ENCODE measurements at places on chromosomes 7 and 10. TPM values are rescaled to one million over a fixed set of nuclear protein-coding genes. Genes with fewer than 3 reads are reported as not detected.
A peak's percentile ranks its signal among the peaks of the same experiment; 100 is the strongest.

Gene KRIT1
- total RNA-seq = 35.4 TPM

Gene CLRN3
- total RNA-seq = not detected

Gene CNNM1
- 0.31 TPM for total RNA-seq

Gene UNC5B
- 0.05 TPM for total RNA-seq

Gene OR2A5
- total RNA-seq = not detected

Gene LIPM
- total RNA-seq = not detected

Gene H2BK1
- total RNA-seq = 3.4 TPM

Gene FBH1
- 53.6 TPM for total RNA-seq

Gene CPA2
- total RNA-seq = not detected

Gene BTRC
- 21.8 TPM for total RNA-seq

Gene CREB5
- total RNA-seq = 1.2 TPM

Gene ZFAND4
- 13.4 TPM for total RNA-seq

Gene PBLD
- total RNA-seq = 2.7 TPM

Gene EMX2
- not detected for total RNA-seq

Gene HSPA12A
- 0.74 TPM for total RNA-seq

DNA sequence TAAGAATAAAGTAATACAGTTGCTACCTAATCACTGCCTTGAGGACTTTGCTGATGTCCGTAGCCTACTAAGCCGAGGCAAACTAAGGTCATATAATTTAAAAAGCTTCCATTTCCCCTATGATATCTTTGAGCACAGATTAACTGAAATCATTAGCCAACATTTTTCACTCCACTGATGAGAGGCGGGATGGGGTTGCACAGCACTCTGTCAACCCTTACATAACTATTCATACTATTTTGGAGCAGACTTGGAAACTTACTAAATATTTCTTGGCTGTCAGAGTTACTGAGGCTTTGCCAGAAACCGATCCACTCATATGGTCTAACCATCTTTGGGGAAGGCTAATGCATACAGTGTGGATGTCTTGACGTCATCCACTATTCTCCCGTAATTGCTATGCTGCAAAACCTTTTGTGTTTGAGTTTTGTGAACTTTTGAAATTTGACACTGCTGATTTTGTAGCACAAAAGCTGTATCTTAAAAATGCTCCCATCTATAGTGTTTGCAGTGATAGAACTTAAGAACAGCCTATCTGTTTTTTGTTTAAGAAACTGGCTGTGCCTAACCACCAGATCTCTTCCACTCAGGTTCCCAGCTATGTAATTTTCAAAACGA, 248.7 kb downstream of the TSPAN12 start:
- no peak for DNase-seq

GRCh38 chr7:140275069-140275965, 98.5 kb upstream of the KDM7A start:
- no peak for DNase-seq

DNA sequence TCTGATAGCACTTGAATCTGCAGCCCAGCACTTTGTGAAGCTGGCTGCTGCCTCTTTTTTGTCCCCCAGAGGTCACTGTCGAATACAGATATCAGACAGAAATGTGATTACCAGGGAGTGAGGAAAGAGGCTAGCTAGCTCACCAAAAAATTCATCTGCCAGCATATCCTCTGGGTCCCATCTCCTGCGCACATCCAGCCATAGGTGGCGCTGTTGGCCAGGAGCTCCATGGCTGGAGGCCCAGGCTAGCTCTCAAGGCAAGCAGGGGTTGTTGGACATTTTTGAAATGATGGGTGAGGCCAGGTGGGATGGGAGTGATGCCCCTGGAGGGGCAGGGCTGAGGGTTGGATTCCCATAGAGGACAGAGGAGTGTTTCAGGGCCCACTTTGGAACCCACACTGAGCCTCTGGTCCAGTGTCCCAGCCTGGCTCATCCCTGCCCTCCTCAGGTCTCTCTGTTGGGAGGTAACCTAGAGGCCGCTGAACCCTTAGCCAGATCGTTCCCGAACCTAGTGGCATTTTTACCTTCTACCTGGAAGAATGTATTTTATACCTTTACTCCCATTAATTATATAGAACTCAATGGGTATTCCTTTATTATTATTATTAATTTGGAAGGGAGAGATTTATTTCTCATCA, 14.8 kb downstream of the DPCD start:
- DNase-seq = peak; percentile 82

DNA sequence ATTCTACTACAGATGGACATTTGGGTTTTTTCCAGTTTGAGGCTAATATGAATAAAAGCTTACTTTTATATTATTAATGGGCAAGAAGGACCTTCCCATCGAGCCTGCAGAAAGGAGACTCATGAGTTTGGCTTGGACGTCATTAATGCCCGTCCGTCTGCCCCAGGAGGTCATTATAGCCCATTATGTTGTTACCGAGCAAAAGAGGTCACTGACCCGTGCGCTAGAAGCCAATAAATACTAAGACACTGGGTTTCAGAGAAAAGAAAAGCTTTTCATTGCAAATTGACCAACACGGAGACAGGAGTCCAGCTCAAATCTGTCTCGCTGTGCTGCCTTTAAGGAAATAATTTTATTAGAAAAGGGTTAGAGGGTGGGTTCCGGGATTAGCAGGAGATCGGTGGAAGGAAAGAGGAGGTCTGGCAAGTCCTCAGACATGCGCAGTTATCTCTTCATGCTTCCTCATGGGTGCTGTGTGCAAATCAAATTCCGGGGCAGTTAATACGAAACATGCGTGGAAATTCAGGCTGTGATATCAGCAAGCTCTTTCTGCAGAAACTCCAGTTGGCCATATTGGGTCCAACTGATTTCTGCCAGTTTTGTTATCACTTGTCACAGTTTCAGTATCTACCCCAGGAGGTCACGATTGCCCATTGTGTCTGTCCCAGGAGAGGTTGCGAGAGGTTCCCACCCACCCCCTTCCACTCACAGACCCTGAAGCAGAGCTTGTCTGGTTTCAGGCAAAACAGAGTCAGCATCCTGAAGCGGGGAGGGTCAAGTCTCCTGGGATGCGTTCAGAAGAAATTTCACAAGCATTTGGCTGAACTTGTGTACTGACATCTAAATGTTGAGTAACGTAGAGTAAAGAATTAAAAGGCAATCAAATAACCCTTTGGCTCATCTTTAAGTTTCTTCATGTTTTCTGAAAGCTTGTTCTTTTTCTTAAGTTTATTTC, 1.1 kb upstream of the GALNTL5 start:
- DNase-seq = no peak

DNA sequence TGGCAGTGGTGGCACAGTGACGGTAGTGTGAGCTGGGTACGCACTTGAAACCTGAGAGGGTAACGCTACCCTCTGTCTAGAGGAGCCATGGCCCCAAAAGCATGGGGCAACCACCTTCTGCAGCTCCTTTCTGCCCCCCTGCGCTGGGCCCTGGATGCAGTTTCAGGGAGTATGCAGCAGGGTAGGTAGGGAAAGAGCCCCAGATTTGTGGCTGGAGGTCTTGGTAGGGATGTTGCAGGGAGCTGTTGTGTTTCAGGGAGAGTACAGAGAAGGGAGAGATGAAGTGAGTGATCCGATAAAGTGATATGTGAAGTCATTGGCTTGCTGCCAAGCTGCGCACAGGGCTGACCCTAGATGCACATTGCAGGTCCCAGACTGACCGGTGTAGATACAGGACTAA, 2.7 kb upstream of the PGAM2 start:
- no peak for DNase-seq

GRCh38 chr10:6953271-6953801, 373.3 kb upstream of the PRKCQ start:
- DNase-seq = no peak

GRCh38 chr7:115883629-115884028, 146.9 kb downstream of the TFEC start:
- no peak for DNase-seq

DNA sequence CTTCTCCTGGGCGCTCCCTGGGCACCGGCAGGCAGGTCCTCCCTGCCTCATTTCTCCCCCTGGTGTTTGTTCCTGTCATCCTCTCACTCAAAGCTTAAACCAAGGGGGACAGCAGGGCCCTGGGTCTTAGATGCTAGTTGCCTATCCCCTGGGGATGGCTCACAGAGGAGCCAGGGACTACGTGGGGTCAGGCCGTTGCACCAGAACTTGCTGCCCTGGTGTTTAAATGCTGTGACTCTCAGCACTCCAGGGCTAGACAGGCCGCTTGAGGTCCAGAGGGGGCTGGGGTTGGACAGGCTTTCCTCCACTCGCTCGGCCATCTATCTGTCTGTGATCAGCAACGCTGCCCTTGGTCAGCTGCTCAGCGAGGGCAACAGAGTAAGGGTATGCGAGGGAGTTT, 340.3 kb downstream of the CXCL12 start:
- DNase-seq = no peak

DNA sequence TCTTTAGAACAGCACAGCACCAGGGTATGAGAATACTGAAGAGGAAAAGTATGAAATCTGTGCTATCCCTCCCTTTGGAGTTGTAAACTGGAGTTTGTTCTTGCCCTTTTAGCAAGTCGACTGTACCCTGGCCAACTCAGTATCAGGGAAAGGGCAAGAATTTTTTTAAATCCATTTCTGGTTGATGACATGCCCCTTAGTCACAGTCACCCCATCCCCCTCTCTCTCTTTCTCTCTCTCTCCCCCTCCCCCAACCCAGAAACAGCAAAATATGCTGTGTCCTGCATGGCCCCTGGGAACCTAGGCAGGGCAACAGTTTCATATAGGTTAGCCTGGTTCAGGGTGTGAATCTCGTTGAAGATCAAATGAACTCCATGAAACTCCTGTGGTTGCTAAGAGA, 177.7 kb upstream of the ADO start:
- DNase-seq = no peak

GRCh38 chr10:90560331-90560730, 297.5 kb downstream of the HTR7 start:
- DNase-seq = no peak

DNA sequence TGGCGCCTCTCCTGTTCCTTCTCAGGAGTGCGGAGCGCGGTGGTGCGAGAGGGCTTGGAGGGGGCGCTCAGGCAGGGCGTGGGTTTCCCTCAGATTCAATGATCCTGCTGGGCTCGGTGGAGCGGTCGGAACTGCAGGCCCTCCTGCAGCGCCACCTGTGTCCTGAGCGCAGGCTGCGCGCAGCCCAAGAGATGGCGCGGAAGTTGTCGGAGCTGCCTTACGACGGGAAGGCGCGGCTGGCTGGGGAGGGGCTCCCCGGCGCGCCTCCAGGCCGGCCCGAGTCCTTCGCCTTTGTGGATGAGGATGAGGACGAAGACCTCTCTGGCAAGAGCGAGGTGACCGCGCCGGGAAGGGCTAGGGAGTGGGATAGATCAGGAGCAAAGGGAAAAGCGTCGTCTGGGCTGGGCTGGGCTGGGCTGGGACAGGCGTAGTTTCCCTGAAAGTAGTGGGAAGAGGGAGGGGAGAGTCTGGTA, 17.0 kb downstream of the FAM131B start:
- DNase-seq = peak; percentile 77

- DNase-seq = peak; percentile 83
These were observed 89.4 kb downstream of the SH3PXD2A start for GRCh38 chr10:103765981-103766380.

GRCh38 chr7:24054236-24054635, 229.8 kb upstream of the NPY start:
- no peak for DNase-seq

DNA sequence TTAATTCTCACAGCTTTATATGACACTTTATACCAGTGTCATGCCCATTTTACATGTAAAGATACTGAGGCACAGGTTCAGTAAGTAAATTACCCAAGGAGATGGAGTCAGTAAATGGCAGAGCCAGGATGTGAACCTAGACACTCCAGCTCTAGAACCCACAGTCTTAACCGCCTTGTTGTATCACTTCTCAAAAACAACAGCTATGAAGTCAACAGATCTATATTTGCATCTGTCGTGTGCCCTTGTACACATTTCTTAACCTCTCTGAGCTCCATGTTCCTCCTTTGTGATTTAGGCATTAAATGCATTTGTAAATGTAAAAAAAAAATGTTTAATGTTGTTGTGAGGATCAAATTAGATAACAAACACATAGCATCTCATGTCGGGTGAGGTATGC, 716.2 kb downstream of the SUGCT start:
- no peak for DNase-seq

GRCh38 chr7:131629217-131629882, 72.9 kb upstream of the PODXL start:
- no peak for DNase-seq

DNA sequence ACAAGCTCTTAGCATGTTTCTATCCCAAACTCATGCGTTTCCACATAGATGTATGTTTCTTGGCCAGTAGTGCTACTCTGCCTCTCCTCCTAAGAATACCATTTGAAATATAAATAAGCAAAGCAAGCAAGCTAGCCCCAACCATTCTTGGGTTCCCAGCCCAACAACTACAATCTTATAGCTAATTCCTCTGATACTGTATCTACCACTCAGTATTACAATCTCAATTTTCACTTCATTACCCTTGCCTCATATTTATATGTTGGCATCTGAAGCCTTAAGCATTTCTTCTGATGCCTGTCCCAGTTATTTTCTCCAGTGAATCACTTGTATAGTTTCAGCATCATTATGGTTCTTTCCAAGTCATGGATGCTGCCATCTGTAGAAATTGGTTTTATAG, 181.1 kb downstream of the ST7 start:
- no peak for DNase-seq

DNA sequence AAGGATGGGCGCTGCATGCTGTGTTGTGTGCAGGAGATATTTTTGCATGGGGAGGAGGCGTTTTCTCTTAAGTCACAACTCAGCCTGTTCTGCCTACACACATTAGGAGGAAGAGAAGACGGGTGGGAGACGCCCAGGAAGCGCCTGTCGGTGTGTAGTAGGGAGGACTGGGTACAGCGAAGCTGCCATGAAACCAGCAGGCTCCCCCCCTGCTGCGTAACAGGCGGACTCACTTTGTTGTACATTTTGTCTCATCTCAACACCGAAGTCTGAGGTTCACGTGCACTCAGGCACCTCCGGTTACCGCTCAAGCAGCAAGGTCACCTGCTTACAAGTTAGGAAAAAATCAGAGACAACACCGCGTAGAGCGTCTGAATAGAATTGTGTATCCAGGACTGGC, 56.3 kb downstream of the CRTAC1 start:
- DNase-seq = no peak

DNA sequence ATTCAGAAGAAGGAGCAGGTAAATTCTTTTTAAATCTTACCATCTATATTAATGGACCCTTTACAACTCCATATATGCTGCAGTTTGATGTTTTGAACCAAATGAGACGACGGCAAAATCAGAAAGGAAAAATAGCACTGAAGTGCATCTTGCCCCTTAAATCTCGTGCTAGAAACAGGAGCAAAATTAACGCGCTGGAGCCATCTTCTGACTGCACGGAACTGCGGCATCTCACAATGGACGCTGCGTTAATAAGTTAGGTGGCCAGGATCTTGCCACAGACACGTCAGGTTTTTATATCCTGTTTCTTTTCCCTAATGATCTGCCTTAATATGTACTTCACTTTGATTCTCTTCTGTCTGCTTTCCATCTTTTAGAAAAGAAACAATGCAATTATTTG, 354.5 kb downstream of the TFEC start:
- no peak for DNase-seq

Measured in activated T-cell treated with anti-CD3 and anti-CD28 coated beads, Interleukin-2, amount 50 U/mL, for 72 hours (primary cell).